ENCODE measurements at places on chromosomes 12 and 14.

DNA sequence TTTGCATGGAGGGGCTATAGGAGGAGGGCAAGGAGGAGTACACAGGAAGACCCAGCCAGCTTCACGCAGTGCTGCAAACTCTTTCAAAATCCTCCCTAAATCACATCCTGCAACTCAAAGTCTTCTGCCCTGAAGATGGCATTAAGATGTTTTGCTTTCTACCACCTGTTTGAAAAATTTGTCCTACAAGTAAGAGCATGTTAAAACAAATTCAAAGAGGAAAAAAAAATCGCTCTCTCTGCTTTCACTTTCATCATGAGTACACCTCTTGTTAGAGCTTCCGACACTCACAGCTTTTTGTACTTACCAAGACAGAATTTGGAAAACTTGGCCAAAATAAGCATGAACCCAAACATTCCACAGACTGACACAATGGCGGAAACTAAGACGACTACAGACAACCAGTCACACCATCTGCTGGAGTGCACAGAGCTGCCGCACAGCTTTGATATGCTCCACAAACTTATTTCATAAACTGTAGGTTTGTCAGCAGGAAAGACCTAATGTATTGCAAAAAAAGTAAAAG, 21.3 kb downstream of the GCH1 start:
- DNase-seq, result no peak

DNA sequence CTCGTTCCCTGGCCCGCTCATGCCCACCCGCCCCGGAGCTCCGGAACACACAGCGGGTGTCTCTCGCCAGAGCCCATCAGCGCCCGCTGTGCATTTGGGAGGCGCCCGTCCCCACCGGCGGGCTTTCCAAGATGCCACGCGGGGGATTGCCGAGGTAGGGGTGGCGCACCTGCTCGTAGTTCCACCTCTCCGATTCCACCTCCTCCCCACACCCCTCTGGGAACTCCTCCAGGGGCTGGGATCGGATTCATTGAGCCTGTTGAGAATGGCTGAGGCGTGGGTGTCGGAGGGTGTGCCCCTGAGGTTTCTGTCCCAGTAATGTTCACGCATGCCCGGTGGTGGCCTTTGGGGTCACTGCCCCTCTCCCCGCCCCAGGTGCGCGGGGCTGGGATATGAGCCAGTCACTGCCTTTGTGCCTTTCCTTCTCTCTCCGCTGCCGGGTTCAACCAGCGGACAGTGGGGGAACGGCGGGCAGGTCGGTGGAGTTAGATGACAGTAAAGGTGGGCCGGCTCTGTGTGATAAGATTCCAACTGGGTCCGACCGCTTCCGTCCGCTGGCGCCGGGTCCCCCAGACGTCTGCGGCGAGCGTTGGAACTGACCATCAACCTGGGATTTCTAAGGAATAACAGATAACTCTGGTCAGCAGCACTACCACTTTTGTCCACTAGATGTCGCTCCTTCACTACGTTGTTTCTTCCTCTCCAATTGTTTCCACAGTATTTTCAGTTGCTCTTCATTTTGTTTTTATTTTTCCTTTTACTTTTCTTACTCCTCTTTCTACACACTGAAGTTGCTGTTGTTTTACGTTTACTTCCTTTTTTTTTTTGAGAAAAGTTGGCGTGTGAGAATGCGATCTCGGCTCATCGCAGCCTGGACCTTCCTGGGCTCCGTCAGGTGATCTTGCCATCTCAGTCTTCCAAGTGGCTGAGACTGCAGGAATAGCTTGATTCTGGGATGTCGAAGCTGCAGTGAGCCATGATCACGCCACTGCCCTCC, 178.1 kb upstream of the ALG10B start:
- DNase-seq, result no peak

DNA sequence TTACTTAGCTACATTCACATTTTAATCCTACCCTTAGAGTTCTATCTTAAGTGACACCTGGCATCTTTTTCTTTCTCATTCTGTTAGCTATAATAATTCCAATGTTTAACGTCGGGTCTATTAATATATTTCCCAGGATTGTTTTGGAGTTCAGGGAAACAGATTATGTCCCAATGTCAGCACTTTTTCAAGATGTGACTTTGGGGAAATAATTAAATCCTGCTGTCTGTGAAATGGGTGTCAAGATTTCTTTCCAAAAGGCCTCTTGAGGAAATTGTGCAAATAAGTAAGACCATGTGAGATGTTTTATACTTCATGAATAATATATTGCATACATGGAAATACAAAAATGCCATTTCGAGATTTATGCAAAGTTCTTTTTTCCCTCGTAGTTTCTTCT, 887.6 kb upstream of the SEL1L start:
- DNase-seq, result no peak

- DNase-seq, result no peak
These were observed 43.2 kb downstream of the KRT80 start for GRCh38 chr12:52148464-52149181.

GRCh38 chr12:24479131-24479530, 469.8 kb downstream of the BCAT1 start:
- DNase-seq, result no peak

GRCh38 chr14:61145034-61145902, 135.9 kb downstream of the TMEM30B start:
- peak; percentile 87 for DNase-seq

- DNase-seq, result no peak
These were observed 100.3 kb downstream of the SAMD4A start for GRCh38 chr14:54667026-54667744.

GRCh38 chr12:24778486-24779304, 170.2 kb downstream of the BCAT1 start:
- DNase-seq, result peak; percentile 11

GRCh38 chr14:78135450-78135891, 34.7 kb upstream of the NRXN3 start:
- DNase-seq, result no peak

- DNase-seq, result no peak
These were observed 400.6 kb downstream of the RGS6 start for GRCh38 chr14:72332871-72333270.

DNA sequence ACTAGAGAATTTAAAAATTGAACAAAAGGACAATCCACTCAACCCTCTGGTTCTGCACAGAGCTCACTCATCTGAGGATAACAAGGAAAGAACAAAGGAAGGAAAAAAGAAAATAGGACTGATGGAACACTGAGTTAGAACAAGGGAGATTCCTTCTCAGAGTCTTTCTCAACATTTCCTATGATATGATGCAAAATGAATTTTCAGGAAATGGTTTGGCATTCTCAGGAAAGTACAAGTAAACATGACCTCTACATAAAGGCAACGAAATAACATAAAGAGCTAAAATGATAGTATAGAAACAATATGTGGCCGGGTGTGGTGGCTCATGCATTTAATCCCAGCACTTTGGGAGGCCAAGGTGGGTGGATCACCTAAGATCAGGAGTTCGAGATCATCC, 135.8 kb downstream of the ITPR2 start:
- no peak for DNase-seq

- no peak for DNase-seq
These were observed 6.7 kb downstream of the STAC3 start for GRCh38 chr12:57244312-57244696.

DNA sequence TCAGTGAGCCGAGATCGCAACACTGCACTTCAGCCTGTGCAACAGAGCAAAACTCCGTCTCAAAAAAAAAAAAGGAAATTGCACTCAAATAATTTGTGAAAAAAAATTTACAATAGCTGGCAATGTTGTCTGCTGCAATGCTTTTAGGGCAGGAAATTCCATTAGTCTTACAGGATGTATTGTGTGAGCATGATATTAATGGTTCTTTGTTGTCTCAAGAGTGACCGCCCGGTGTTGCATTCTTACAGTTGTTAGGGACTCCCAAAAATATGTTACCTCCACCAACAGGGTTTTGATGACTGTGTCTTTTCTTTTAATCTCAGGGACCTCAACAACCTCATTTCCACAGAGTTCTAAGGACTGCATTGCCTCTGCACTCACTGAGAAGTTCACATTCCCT, 44.8 kb downstream of the PZP start:
- no peak for DNase-seq

- DNase-seq, result no peak
These were observed 12.4 kb downstream of the MLXIP start for GRCh38 chr12:122090759-122091515.

GRCh38 chr12:77031745-77032144, 33.6 kb downstream of the E2F7 start:
- no peak for DNase-seq

DNA sequence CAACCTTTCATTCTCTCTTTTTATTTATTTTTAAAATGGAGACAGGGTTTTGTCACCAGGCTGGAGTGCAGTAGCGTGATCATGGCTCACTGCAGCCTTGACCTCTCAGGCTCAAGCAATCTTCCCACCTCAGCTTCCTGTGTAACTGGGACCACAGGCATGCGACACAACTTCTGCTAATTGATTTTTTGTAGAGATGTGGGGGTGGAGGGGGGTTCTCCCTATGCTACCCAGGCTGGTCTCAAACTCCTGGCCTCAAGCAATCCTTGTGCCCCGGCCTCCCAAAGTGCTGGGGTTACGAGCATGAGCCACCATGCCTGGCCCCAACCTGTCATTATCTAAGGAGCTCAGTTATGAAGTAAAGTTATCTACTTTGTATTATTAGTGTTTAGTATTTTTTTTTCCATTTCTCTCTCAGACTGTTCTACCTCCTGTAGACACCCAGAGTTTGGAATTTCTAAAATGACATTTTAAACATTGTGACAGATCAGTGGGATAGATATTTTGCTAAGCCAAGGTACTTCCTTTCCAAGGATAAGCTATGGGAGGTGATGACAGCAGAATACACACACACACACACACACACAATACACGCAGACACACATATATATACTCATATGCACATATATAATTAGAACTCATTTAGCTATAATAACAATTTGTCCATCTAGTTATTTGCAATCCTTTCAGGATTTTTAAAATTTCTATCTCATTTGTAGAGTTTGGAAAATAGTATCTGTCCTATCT, 2.1 kb upstream of the USP44 start:
- no peak for DNase-seq

- no peak for DNase-seq
These were observed 2.5 kb downstream of the TRAF3 start for GRCh38 chr14:102779574-102780315.

DNA sequence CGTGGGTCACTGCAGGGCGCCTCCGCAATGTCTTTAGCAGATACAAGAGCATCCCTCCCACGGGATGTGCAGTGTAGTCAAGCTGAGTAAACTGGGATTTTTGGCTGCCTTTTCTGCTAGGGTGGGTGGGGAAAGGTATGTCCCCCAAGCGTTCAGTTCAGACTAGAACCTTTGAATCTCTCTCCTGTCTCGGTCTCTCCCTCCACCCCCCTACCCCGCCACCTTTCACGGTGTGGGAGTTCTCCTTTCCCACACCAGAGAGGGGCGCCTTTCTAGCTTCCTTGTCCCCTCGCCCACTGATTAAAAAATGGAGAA, 525 bp upstream of the FAR2 start:
- DNase-seq, result no peak

- DNase-seq, result no peak
These were observed 67.9 kb downstream of the PRMT8 start for GRCh38 chr12:3558854-3559253.

GRCh38 chr14:65348137-65348536, 64.4 kb upstream of the FUT8 start:
- no peak for DNase-seq

GRCh38 chr12:109580272-109580671, 6.7 kb downstream of the MVK start:
- DNase-seq, result no peak

GRCh38 chr12:117521867-117522266, 160.4 kb upstream of the NOS1 start:
- DNase-seq, result peak; percentile 58

- DNase-seq, result no peak
These were observed 107.6 kb downstream of the RALGAPA1 start for GRCh38 chr14:35701531-35701930.

DNA sequence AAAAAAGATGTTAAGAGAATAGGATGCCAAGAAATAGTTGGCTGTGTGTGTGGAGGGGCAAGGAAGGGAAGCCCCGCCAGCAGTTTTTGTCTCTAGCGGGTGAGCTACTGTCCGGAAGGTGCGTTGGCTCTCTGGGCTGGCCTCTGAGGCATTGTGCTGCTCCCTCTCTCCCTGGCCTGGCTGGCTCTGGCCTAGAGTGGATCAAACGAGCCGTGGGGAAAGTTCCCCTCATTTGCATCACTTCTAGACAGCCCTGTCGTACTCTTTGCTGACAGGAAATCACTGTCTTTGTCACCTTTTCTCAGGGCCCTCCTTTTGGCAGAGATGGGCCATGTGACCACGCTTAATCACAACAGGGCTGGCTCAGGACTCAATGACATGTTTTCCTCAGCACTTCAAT, 236.1 kb upstream of the NPAS3 start:
- DNase-seq, result no peak

GRCh38 chr12:115206801-115207200, 522.8 kb upstream of the TBX3 start:
- no peak for DNase-seq

GRCh38 chr12:18221726-18222125, 39.6 kb upstream of the PIK3C2G start:
- DNase-seq, result no peak

DNA sequence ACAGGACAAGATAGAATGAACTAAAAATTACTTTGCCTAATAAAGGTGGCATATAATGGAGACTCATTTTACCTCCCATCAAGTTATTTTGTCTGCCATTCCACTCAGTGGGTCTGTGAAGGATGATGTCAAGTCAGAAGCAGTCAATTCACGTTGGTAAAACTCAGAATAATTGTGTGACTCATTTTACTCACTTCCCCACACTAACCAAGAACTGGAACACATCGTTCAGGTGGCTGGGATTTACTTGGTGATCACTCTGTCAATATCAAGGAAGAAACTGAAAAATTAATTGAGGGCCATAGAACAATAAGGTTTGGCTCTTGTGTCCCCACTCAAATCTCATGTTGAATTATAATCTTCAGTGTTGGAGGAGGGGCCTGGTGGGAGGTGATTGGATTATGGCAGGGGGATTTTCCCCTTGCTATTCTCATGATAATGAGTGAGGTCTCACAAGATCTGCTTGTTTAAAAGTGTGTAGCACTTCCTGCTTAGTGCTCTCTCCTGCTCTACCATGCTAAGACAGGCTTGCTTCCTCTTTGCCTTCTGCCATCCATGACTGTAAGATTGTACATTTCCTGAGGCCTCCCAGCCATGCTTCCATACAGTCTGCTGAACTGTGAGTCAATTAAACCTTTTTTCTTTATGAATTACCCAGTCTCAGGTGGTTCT, 35.7 kb upstream of the GTF2A1 start:
- no peak for DNase-seq

DNA sequence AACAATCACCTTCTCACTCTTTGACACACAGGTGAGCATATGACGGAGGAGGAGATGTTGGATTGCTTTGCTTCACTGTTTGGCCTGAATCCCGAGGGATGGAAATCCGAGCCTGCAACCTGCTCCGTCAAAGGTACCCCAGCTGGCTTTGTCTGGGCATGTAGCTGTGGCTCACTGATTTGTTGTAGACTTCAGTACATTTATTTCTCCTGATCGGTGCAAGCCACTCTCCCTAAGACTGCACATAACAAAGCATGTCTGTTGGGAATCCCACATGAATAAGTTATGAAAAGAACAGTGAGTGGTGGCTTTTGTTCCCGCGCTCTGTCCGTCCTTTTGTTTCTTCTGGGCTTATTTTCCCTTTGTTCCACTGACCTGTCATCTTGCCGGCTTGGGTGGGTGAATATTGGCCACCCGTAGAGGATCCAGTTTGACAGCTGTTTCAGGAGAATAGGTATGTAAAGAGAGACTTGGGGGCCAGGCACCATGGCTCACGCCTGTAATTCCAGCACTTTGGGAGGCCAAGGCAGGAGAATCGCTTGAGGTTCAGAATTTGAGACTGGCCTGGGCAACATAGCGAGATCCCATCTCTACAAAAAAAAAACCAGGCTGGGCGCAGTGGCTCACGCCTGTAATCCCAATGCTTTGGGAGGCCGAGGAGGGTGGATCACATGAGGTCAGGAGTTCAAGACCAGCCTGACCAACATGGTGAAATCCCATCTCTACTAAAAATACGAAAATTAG, 20.0 kb upstream of the BCL7A start:
- peak; percentile 34 for DNase-seq

All from NCI-H1417 (cell line).